Activated CD8-positive, alpha-beta memory T cell treated with anti-CD3 and anti-CD28 coated beads, Interleukin-2, amount 10 ng/mL, durations not matched to agents 7 days and 5 days (primary cell): ENCODE measurements at places on chromosomes 5 and 9.
A peak's percentile ranks its signal among the peaks of the same experiment; 100 is the strongest.

DNA sequence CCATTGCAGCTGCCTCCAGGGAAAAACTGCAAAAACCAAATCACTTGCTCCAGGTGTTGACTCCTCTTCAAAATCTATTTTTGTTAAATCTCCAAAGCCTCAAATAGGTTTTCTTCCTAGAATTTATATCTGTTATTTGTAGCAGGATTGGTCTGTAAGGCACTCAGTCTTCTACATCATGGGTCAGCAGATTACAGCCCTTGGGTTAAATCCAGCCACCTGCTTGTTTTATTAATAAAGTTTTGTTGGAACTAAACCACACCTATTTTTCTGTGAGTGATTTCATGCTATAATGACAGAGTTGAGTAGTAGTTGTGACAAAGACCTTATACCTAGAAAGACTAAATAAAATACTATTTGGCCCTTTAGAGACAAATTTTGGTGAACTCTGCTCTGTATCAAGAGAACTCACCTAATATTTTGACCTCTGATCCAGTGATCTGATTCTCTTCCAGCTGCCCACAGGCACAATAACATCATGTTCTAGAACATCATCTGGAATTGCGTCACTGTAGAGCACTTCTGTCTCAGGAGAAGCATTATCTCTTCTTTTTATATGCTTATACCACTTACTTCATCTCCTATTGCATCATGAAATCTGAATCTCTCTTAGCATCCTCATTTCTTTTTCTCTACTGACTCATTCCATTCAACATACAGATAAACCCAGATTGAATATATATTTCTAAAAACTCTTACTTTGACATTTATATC is 130.1 kb downstream of the RPS23 start:
- no peak for DNase-seq

GRCh38 chr9:133968428-133968827 is 23.7 kb downstream of the VAV2 start:
- DNase-seq: no peak

DNA sequence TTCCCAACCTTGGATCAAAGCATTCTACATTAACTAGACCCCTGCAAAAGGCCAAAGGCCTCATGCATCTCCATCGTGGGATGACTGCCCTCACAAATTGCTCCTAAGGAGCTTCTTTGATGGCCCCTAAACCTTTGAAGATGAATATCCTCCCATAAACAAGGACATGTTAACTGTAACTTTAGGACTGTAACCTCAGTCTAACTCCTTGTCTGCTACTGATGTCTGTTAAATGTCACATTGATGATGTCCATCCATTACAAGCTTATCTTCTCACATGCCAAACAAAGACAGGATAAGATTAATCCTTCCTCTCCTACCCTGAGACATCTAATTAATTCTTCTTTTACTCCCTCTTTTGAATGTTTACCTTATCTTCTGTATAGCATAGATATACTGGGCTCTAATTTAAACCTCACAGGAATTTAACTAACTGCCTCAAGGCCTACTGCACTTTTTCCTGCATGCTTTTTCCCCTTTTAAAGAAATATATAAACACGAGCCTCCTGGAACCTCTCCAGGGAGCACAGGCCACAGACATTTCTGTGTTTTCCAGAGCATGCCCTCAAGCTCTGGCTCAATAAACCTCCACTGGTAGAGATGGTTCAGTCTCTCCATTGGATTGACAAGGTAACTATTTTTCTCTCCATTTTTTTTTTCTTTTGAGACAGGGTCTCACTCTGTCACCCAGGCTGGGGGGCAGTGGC is 90.6 kb upstream of the SLC25A48 start:
- no peak for DNase-seq

- peak; percentile 67 for DNase-seq
Measured at GRCh38 chr9:128068386-128069205, 564 bp downstream of the SLC25A25 start.

DNA sequence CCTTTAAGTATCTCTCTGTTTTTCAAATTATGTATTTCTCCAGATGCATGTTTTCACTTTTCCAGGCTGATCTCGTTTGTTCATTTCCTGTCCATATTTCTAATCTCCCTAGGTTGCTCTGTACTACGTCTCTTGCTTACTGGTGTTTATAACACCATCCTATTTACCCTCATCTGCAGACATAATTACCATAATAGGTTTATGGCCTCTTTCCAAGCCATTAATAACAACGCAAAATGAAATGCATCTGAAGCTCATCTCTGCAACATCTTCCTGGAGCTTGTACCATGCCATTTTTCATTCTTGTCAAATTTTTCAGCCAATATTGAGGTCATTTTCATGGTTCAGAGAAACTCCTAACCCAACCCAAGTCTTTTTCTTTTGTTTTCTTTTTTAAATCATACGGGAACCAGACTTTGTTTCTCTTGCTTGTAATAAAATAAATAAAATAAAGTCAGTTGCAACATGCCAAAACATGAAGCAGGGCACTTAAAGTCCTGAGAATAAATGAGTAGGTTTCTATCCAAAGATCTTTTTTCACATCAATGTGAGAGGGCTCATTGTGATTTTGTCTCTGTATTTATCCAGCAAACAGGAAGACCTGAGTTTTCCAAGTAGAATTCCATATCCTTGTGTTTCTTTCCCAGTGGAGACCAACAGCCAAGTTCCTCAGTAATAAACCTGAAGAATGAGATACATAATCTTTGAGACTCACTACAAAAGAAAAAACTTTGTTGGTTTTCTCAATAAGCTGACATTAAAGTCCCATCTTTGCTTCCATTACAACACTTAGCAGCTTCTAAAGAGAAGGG is 37.0 kb downstream of the DPYSL3 start:
- no peak for DNase-seq

GRCh38 chr5:124043456-124043855 is 531.5 kb downstream of the CSNK1G3 start:
- DNase-seq: no peak

DNA sequence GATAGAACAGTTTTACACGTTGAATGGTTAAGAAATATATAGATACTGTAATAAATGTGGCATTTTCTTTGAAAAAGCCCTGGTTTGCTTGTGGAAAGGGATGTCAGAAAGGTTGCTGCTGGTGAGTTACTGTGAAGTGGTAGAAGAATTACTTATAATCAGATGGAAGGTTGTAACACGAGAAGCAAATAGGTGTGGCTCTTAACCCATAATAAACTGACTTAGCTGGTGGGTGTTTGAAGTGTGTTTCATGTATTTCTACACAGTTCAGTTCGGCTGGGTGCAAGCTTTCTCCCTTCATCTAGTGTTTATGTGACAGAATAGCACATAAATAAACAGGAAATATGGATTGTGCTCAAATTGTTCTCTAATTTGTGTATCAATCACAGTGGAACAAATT is 5.5 kb downstream of the CNOT6 start:
- DNase-seq: no peak

DNA sequence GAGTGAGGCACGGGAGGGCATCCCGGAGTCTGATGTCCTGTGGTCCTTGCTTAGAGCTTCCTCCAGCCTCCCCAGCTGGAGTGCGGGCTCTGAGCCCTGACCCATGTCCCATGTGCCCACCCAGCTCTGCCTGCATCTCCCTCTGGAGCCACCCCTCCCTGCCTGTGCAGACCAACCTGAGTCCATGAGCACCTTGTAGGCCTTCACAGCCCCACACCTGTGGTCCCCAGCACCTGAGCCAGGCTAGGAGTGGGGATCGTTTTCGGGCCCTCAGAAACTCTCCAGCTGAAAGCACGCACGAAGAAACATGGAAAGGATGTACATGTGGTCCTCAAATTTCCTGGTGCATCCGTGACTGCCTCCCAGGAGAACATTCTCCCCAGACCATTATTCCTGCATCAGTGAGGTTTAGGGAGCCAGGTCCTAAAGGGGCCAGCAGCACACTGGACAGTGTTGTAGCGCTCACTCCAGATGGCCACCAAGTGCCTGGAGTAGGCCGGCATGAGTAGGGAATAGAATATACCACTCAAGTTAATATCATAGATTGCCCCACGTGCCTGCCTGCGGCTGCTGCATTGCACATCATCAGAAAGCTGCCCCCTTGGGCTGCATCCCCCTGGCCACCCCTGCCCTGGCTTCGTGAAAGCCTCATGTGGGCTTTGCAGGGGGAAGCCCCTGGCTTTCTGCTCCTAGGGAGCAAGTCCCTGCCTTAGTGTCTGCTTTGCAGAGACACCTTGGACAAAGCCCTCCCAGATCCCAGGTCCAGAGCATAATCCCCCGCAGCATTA is 80.6 kb downstream of the WNK2 start:
- DNase-seq: peak; percentile 25

DNA sequence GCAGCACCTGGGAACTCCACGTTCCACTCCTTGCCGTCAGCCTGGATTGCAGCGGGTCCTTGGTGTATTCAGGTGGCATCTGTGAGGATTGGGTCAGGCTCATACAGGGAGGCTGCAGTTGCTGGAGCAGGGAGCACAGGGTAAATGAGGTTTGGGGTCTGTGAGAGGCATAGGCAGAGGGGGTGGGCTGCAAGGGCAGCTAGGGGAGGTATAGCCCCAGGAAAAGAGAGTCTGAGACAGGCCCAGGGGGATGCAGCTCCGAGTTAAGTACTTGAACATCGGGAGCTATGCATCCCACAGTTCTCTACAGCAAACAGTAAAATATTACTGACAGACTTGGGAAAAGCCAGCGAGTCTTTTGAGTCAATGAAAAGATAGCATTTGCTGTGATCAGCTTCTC is 101.6 kb downstream of the TRIO start:
- no peak for DNase-seq

DNA sequence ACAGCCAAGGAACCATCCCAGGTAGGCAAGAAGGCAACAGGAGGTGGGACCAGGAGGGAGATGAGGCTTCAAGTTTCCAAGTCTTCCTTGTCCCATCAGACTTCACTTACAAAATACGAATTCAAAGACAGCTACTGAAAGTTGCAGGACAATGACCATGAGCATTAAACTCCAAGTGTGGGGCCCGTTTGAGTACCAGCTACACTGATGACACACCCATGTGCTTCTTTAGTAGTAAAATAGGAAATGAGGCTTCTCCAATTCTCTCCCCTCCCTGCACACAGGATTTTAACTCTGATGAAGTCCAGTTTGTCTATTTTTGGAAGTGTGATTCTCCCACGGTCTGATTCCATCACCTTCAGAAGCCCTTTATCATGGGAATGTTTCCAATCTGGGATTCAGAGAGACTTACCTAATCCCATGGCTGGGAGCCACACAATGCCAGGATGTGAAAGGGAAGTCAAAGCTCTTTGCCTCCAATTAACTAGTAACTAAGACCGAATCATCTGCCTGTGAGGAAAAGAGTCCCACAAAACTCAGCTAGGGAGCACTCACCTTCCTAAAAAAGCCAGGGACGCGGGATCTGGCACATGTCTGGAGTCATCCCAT is 222.8 kb upstream of the MSX2 start:
- no peak for DNase-seq

DNA sequence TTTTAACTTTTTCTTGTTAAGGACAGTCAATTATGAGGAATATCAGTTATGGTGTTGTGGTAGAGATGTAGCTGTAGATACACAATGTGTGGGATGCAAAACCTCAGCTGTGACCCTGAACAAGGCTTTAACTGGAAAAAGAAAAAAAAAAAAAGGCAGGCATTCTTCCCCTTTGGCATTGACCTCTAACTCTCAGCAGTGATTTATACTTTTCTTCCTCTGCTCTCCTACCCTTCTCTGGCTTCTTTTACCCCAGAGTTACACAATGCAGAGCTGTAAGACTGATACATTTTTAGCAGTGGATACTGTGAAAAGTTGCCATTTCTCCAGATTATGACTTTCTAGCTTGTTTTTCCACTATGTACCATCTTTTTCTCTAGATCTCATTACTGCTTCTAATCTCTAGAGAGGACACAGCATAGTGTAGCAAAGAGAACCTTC is 2.0 kb downstream of the CTNNAL1 start:
- DNase-seq: no peak

GRCh38 chr5:32790411-32790951 is 79.4 kb downstream of the NPR3 start:
- no peak for DNase-seq

GRCh38 chr9:93684806-93685543 is 108.6 kb downstream of the PHF2 start:
- peak; percentile 36 for DNase-seq

- DNase-seq: peak; percentile 75
Measured at GRCh38 chr9:35729700-35730485, 2.1 kb downstream of the TLN1 start.

GRCh38 chr9:137715321-137715720 is 96.5 kb downstream of the EHMT1 start:
- no peak for DNase-seq

DNA sequence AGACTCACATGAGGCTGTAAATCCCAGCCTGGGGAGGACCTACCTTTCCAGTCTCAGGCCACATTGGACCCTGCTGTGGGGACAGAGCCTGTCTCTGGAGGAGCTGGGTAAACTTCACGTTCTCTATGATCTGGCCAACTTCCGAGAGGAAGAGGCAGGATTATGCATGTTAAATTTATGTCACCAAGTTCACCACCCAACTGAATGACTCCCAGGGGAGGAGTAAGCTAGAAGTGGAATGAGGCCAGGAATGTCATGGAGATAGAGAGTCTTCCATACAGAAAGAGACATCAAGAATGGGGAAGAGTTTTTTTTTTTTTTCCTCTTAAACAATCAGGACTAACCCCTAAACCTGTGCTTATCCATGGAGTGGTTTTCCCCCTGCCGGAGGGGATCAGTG is 90.3 kb upstream of the PALM2AKAP2 start:
- DNase-seq: no peak

- DNase-seq: no peak
Measured at GRCh38 chr5:65194871-65195270, 286.8 kb downstream of the ADAMTS6 start.

DNA sequence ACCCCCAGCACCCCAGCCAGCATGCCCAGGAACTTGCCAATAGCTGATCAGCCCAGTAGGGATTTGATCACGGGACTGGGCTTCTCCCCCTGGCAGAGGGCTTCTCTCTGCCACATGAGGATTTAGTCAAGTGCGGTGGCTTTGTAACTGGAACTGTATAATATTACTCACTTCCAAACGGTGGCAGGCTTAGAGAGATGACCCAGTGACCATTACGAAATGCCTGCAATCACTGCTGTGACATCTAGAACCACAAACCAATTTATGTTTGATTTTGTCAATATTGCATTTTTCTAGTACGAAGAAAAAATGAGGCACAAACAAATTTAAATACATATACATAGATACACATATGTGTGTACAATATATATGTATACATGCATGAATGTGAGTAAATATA is 192.1 kb downstream of the ERCC6L2 start:
- DNase-seq: no peak

GRCh38 chr9:105295201-105295550 is 50.7 kb downstream of the SLC44A1 start:
- no peak for DNase-seq

- peak; percentile 31 for DNase-seq
Measured at GRCh38 chr9:135612981-135613910, 26.1 kb downstream of the GLT6D1 start.
